ENCODE measurements at places on chromosomes 7 and 10.

GRCh38 chr7:43726466-43726865 lies 2.9 kb downstream of the COA1 start:
- DNase-seq, result no peak

DNA sequence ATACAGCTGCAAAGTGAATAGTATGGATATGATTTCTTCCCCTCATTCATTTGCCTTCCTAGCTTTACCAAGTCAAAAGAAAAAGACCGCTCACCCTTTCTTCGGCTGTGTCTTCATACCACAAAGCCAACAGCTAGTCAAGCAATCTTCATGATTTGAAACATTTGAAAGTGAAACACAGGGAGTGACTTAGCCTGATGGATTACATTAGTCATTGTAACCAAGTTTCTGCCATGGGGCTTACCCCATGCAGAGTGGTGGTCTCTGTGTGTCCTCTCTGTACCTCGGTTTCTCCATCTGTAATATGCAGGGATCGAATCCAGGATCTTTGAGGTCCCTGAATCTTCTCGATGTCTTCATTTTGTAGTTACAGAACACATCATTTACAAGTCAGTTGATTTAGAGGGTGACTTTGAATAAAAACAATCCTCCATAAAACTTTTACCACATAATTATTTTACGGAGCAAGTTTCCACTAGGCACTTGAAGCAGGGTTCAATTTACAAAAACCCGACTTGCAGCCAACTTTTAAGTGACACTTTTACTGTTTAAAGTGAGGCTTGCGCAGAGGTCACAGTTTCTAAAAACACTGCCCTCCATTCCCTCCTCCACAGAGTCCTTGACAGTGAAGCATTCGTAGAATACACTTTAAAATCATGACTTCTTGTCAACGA lies 2.2 kb upstream of the LGI1 start:
- no peak for DNase-seq

DNA sequence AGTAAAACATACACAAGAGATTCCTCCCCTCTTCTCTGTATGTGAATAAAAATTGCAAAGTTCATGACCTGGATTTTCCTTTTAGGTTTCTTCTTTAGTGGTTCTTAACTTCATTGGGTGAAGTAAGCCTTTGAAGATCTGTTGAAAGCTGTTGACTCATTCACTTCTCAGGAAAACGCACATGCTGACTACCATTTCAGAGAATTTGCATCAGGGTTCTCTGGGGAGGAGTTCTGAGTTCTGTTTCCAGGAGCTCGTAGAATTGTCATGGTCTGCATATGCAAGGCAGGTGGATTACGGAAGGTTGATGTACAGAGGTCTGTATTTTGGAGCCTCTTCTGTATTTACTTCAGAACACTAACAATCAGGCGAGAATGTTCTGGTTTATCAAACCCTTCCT lies 962 bp upstream of the SLC26A4 start:
- peak; percentile 8 for DNase-seq

DNA sequence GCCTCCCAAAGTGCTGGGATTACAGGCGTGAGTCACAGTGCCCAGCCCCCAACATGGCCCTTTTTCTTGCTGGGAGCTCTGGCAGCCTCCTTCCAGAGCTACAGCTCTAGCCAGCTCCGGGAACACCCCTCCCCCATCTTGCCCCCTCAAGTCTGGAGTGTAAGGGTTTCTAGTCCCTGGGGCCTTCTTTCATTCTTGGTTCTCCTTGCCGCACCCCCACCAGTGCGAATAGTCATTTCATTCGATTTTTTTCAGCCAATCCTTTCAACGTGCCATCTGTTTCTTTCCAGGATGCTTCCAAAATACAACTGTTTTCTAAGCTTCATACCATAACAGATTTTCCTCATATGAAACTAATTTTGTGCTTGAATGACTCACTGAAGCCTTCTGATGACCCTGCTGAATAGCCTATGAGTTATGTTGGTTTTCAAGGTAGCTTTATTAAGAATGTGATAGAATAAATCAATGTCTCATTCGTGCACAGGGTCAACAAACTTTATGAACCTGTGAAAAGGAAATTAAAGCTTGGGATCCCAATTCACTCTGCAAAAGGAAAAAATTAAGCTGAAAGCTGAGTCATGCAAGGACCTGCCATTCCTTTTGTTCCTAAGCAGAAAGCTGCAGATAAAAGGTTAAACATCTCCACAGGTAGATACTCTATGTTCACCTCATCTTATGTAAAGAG lies 38.6 kb downstream of the CDC14C start:
- DNase-seq, result peak; percentile 27

DNA sequence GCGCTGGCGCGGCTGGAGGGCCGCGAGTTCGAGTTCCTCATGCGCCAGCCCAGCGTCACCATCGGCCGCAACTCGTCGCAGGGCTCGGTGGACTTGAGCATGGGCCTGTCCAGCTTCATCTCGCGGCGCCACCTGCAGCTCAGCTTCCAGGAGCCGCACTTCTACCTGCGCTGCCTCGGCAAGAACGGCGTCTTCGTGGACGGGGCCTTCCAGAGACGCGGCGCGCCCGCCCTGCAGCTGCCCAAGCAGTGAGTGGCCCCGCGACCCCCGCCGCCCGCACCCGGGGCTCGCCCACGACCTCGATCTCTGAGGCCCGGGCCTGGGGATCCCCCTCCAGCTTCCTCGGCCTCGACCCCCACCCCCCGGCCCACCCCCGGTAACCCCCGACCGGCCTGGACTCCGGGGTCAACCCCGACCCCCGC lies 537 bp downstream of the FOXK1 start:
- peak; percentile 43 for DNase-seq

DNA sequence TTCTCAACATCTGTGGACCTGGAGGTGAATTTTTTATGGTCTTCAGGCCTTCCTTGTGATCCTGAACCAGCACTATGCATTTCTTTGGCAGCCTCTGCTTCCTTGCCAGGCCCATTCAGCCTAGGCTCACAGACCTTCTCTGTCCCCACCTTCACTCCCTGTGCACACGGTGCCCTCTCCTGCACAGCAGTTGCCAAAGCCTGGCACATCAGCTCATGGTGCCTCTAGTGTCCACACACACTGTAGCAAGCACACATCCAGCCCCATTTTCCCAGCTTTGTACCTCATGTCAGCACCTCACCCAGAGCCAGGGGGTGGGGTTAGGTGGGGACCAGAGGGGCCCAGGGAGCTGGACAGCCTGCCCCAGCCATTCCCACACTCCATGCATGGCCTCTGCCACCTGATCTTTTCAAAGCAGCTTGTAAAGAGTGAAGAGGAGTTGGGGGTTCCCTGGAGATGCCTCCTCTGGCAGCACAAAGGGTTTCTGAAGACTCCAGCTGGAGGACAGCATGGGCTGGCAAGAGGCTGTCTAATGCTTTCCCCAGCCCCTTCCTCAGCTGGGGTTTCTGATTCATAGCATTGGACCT lies 57.9 kb upstream of the TMEM72 start:
- DNase-seq, result no peak

- no peak for DNase-seq
These were observed 10.1 kb downstream of the ATXN7L1 start for GRCh38 chr7:105866102-105866801.

DNA sequence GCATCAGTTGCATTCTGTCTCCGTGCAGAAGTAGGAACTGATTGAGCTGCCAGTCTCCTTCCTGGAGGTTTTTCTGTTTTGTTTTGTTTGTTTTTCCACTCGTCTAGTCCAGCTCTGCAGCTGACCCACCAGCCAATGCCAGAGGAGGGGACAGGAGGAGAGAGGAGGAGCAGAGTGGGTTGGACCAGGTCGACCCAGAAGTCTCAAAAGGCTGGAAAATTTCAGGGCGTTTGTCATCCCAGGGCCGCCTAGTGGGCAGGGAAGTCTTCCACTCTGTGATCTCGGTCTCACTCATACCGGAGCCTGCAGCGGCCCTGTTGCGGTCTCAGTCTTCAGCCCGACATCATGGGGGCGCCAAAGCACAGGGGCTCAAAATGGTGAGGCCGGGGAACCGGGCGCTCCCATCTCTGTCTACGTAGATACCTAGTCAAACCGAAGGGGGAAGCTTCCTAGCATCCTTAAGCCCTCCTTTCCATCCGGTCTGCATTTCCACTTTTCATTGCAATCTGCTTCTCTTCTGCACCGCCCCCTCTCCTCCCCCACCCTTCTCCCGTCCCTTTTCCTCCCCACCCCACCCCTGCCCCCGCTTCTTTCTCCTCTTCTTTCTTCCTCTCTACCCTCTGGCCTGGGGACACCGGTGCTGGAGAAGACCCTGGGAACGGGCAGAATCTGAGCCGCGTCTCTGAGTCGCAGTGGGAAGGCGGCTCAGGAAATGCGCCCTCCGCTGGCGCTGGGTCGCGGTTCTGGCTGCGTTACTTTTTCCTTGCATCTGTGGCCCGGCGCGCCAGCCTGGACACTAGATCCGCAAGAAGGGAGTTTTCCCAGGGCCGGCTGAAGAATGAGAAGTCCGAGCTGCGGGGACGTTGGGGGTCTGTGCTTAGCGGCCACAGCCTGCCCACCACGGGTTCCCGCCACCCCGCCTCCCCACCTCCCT lies 16.2 kb upstream of the PAX2 start:
- DNase-seq, result peak; percentile 85

- DNase-seq, result no peak
These were observed 33.3 kb downstream of the TNPO3 start for GRCh38 chr7:129021656-129022055.

DNA sequence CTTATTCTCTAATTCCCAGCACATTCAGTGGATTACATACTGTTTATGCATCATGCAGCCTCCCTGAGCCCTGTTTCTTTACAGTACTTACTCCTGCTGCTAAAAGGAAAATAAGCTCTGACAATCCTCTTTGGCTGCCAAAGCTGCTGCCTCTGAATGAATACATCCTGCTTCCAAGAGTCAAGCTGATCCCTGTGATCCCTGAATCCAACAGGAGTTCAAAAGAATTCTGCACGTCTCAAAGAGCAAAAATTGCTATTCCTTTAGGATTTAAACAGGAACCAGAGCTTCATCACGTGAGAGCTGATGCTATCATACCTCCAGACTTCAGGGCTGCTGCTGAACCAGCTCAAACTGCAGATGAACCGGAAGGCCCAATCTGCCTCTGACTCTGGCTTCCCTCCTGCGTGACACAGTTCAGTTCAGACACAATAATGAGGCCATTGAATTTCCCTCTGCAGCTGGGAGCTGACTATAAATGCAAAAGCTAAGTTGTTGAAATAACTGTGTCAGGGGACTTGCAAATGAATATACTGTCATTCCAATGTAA lies 851.0 kb upstream of the PHF14 start:
- DNase-seq, result peak; percentile 35

DNA sequence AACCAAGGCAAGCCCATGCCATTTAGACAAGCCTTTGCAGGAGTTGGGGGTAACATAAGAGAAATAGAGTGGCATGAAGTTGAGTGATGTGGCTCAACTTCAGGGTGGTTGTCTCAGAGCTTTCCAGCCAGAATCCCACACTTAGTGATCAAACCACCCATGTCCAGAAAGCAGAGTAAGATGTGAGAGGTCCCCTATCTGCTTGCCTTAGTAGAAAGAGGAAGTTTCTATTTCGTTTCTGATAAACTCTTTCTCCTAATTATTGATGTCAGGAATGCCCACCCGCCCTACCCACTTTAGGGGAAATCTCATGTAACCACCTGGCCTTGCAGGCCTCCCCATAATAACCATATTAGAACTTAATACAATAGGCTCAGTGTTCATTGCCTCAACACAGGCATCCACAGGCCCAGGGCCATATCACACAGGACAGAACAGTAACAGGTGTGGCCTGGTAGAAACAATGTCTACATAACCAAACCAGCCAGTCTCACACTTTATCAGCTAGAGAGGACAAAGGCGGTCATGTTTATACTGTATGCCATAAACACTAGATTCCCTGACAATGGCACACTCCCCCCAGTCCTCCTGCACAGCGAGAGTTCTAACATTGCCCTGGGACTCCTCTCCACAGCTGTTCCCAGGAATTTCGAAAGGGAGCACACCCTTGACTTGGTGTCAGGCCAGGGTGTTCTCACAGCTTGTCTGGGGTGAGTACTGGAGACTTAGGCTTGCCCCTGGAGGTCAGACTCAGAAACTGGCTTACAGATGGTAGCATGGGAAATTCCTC lies 364.4 kb downstream of the CXCL12 start:
- DNase-seq, result no peak

DNA sequence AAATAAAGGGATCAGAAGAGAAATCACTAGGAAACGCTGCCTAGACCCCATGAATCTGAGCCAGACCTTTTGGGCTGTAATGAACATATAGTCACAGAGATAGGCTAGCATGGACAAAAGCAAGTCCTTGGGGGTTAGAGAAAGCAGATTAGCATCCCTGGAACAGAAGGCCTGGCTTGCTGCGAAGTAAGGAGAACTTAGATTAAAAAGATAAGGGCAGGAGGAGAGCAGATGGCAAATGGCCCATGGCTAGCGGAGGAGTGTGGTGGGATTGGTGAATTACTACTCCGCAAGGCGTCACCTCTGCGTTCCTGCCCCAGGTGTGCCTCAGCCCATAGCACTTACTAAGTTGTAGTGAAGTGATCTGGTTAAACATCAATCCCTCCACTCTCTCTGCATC lies 92.3 kb upstream of the ZNF438 start:
- no peak for DNase-seq

GRCh38 chr7:101017064-101017777 lies 2.7 kb upstream of the MUC17 start:
- peak; percentile 86 for DNase-seq

DNA sequence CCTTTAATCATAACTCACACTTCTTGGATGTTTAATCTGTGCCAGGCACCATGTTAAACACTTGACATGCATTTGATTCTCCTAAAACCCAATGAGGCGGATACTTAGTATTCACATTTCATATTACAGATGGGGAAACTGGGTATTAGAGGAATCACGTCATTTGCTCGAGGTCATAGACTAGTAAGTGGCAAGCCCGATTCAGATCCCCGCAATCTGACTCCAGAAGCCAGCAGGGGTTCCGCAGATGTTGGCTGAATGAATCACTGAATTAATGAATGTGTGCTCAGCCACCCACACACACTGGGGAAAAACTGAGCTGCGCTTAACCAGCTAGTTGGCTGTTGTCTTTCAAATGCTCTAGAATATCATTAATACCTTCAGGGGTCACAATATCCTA lies 22.5 kb upstream of the ENO4 start:
- no peak for DNase-seq

DNA sequence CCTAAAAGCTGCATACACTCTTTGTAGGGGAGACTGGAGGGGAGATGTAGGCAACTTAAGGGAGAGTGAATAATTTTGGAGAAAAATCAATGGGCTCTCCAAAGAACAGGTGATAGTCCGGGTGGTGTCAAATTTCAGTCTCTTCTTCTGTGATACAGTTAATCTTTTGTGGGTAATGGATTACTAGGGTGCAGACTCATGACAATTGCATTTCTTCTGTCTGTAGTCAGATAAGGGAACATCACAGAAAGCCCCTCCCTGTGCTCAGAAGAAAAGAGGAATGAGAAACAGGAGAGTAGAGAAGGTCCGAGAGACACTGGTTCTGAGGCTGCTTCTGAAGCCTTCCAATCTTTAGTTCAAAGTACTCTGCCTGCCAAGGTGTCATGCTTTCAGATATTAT lies 1140.7 kb upstream of the LRRN3 start:
- DNase-seq, result no peak

DNA sequence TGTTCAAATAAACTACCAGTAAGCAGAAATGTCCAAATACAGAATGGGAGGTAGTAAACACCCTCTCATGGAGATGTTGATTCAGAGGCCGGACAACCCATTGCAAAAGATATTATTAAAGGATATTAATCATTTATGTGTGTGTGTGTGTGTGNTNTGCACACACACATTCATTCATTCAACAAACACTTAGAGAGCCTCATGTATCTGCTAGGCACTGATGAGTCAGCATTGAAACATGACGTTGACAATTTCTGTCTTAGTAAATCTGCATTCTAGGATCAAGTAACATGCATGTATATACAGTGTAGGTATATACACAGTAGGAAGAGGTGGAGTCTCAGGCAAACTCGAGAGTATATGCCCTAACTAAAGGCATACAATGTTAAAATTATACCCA lies 187.0 kb downstream of the ZNF365 start:
- DNase-seq, result no peak

- DNase-seq, result no peak
These were observed 169.7 kb downstream of the BUB3 start for GRCh38 chr10:123323884-123324283.
